ENCODE measurements at places on chromosomes 4 and X.

- DNase-seq = no peak
These were observed 14.3 kb upstream of the UVSSA start for GRCh38 chr4:1332686-1333085.

GRCh38 chr4:21888195-21888976 lies 60.2 kb downstream of the KCNIP4 start:
- DNase-seq = no peak

DNA sequence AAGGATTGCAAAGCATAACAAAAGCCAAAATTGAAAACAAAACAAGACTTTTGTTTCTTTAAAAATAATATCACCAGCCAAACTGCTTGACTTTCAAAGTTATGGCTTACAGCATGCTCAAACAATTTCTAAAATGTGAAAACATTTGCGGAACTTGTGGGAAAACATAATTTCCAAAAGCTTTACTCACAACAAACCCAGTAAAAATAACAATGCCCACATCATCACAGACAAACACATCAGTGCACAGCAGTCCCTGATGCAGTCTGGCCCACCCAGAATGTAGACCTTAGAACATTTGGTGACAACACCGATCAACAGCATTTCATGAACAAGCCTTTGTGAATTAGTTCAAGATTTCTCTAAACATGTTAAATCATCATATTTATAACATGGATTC lies 98.9 kb downstream of the ARHGAP6 start:
- DNase-seq = no peak

- DNase-seq = no peak
These were observed 908.9 kb upstream of the LCORL start for GRCh38 chr4:18930487-18930886.

GRCh38 chr4:173318240-173318639 lies 15.9 kb downstream of the HMGB2 start:
- no peak for DNase-seq

GRCh38 chr4:183636923-183637322 lies 22.1 kb downstream of the RWDD4 start:
- no peak for DNase-seq

DNA sequence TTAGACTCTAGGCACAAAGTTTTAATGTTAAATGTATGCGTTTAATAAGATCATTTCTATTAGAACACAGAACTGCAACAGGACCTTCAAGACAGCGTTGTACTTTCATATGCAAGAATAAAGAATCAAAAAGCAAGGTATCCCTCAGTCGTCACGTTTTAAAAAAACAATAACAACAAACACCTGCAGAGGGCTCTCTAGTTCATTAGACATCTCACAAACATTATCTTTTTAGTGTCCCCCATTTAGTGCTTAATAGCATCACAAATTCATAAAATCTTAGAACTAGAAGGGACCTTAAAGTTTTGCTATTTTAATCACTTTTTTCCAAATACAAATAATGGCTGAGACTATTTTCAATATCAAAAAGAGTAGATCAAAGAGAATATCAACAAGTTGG lies 236.6 kb downstream of the DCHS2 start:
- DNase-seq = no peak

GRCh38 chrX:153406903-153407302 lies 4.4 kb upstream of the ZFP92 start:
- no peak for DNase-seq

GRCh38 chr4:90025248-90025647 lies 101.9 kb upstream of the CCSER1 start:
- DNase-seq = no peak

- DNase-seq = no peak
These were observed 596.3 kb upstream of the TENM3 start for GRCh38 chr4:181646864-181647263.

- DNase-seq = no peak
These were observed 237.2 kb downstream of the IL1RAPL2 start for GRCh38 chrX:104803219-104803618.

DNA sequence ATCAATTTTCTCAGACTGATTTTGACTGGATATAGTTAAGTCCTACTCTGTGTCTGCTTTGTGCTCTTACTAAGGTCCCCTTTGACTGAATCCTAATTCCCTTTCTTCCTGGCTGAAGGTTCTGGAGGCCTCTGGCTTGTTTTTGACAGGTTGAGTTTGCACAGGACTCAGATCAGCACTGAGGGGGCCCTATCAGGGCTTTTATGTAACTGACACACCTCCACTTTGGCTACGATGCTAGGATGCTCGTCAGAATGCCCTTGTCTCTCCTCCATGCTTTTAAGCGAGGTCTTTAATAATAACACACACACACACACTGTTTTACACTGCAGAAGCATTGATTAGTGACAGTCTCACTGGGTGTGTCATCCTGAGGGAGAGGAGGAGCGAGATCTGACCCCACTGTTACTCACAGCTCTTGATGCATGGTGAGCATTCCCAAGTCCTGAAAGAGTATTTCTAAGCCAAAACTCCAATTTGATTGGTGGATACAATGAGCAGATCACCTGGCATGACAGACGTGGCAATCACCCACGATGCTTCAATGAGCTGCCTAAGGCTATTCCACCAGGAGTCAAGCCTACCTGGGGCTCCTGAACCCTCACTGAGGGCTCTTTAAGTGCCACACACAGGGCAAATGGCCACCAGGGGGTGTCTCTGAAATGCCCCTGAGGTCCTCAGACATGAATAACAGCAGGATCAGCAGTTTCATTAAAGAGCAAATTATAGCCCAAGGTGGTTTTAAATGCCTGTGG lies 130.4 kb upstream of the CPEB2 start:
- DNase-seq = no peak

- DNase-seq = no peak
These were observed 51.1 kb upstream of the MYOZ2 start for GRCh38 chr4:119084513-119084912.

DNA sequence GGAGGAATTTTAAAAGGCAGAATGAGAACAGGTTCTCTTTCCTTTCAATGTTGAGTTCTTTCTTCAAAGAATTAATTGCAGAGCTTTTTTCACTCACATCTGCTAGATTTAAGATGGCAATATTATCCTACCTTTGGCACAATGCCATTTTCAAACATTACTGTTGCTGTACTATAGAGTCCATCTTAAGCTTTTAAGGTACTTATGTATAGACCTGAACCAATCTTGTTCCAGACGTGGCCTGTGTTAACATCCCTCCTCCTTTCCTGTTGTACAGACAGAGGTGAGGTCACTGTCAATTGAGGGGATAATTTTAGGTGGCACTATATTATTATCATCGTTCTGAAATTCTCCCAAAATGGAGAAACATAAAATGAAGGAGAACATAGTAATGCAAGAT lies 53.0 kb upstream of the MYOZ2 start:
- no peak for DNase-seq

DNA sequence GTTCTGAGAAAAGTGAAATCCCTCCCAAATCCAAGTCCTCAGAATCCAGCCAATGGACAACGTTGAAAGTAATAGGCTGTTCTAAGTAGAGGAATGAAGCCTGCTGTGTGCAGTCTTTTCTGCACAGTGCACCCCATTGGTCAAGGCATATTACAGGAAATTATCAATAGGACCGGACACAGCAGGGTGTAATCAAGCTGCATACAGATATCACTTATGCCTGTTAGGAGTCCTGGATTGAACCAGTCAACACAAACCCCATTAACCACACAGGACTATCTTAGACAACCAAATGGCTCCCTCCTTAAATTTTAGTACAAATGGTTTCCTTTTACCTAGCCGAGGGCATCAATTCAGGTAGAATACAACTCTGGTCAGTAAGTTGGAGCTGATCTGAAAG lies 34.2 kb upstream of the MAGEA8 start:
- DNase-seq = no peak

GRCh38 chr4:3607690-3608552 lies 75.7 kb upstream of the LRPAP1 start:
- DNase-seq = no peak

DNA sequence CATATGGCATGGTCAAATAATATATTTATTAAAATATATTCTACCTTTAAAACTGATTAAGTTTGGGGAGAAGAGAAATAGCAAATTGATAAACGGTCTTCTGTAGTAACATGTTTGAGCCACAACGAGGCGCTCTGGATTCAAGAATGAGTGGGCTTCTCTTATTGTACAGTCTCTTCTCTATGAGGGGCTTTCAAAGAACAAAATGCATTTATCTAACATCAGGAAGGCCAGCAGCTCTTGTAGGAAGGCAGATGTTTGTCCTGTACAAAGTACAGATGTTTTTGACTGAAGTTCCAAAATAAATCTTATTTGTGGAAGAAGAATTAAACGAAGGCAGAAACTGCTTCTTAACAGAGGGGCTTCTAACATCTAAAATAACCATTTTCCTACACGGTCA lies 153.6 kb downstream of the RASL11B start:
- no peak for DNase-seq

DNA sequence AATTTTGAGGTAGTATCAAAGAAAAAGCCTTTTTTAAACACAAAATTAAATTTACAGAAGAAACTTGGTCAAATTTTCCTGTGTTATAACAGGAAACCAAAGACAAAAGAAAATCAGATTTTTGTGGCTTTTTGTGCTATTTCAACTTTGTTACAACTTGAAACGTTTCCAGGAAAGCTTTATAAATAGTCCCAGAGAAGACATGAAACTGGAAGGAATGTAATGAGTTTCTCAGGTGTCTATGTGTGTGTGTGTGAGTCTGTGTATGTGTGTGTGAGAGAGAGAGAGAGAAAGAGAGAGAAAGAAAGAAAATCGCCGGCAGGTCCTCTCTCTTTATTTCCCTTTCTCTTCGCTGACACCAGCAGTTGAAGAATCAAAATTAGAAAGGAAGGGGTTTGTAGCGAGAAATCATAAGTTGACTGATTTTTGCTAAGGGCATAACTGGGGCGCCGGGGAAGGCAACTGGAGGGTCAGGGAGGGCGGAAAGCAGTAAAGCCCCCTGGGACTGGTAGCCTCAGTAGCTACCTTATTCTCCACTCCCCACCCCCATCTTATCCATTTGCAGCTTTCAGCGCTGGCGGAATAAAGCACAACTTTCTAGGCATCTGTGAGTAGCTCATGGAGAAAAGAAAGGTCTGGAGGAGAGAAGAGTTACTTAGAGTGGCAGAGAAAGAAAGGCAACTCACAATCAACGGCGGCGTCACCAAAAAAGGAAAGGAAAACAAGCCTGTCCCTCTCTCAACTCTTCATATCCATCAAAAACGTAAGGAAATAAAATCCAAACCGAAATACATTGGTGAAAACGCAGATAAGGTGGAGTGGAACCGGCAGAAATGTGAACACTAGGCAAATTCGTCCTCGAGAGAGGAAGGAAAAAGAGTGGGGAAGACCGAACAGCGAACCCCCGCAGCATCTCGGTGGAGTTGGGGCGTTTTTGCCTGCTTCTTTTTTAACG lies 1.3 kb downstream of the TMEM47 start:
- no peak for DNase-seq

GRCh38 chr4:3202836-3203820 lies 45.8 kb upstream of the MSANTD1 start:
- no peak for DNase-seq

- no peak for DNase-seq
These were observed 142.4 kb downstream of the TSPAN5 start for GRCh38 chr4:98516042-98516440.

DNA sequence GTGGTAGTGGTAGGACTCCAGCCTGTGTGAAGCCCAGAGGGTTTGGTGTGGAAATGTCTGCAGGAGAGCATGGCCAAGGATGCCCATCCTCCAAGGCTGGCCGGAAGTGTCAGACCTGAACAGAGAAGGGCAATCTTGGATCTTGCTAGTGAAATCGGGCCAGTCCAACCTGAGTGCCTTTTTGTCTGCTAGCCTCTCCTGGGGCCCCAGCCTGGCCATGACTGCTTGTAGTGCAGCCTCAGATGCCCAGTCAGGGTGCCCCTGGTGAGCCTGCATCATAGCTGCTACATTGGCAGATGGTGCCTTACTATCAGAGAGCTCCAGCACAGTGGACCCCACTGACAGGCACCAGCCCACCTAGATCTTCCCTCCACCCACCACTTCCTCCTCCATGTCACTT lies 99.3 kb upstream of the PCDH18 start:
- DNase-seq = no peak

- no peak for DNase-seq
These were observed 1056.4 kb upstream of the POU3F4 start for GRCh38 chrX:82451725-82452124.

- DNase-seq = no peak
These were observed 43.6 kb upstream of the GRPEL1 start for GRCh38 chr4:7111441-7111840.

GRCh38 chr4:5424211-5424610 lies 284.1 kb downstream of the EVC2 start:
- DNase-seq = no peak

- no peak for DNase-seq
These were observed 54.6 kb downstream of the ARAP2 start for GRCh38 chr4:36189511-36190226.

GRCh38 chrX:138858951-138859350 lies 147.4 kb upstream of the FGF13 start:
- no peak for DNase-seq

DNA sequence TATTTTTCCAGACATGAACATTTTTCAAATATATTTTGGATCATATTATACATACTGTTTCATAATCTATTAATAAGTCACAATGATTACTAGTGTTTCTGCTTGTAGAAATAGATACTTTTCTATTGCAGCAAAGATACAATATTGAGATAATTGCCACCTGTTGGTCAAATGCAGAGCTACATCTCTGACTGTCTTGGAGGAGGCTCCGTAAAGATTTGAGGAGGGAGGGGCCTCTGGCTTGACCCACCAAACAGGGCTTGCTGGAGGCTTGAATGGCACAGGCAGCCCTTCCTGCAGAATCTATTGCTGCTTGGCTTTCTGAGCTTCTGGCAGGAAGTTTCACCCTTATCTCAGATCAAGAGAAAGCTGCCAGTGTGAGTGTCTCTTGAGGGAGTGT lies 99.3 kb upstream of the ARMCX2 start:
- no peak for DNase-seq

DNA sequence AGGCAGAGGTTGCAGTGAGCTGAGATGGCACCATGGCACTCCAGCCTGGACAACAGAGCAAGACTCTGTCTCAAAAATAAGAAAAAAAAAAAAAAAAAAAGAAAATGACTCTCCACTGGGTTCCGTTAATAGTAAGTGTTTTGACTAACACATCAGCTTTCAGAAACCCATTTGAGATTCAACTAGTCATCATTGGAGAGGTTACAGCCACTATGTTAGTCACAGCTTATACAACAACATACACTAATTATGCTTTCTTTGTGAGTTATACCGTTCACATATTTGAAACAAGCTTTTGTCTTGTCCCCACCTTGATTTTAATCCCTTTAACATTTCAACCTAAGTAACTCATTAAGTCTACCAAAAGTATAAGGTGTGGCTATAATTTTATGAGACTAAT lies 48.2 kb downstream of the HADH start:
- no peak for DNase-seq

GRCh38 chrX:1851527-1851926 lies 236.7 kb downstream of the ASMT start:
- no peak for DNase-seq

- DNase-seq = no peak
These were observed 16.8 kb upstream of the NAT8L start for GRCh38 chr4:2042204-2042946.

- DNase-seq = peak; percentile 56
These were observed 4.8 kb downstream of the FLNA start for GRCh38 chrX:154369449-154370299.

- no peak for DNase-seq
These were observed 154.1 kb upstream of the PPP3CA start for GRCh38 chr4:101501421-101501820.

All from progenitor cell of endocrine pancreas (in vitro differentiated cells).